ENCODE measurements at places on chromosomes 7 and 10.

- DNase-seq: no peak
These were observed 144.1 kb upstream of the FAM171A1 start for GRCh38 chr10:15515202-15515601.

- no peak for DNase-seq
These were observed 27.4 kb downstream of the MRPL32 start for GRCh38 chr7:42959549-42959948.

- no peak for DNase-seq
These were observed 75.4 kb downstream of the ANK3 start for GRCh38 chr10:60314069-60314940.

DNA sequence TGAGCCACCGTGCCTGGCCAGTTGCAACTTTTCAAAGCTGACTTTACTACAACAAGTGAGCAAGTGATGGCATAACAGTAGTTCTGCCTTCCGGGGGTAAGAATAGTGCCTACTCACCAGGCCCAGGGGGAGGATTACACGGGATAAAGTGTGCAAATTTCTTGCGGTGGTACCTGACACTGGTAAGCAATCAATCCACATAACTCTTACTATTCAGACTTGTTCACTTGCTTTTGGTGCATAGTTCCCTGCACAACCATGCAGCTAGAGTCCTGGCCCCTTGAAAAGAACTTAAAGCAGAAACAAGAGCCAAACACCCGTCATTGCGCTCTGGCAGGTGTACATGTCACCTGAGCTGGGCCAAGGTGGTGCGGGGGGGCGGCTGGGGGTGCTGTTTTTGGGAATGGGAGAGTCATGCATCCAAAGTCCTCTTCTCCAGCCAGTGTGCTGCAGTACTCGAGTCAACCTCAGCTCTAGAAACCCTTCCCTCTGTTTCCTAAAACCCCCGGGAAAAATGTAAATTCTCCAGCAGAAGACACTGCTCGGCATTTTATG lies 5.4 kb upstream of the COBL start:
- no peak for DNase-seq

DNA sequence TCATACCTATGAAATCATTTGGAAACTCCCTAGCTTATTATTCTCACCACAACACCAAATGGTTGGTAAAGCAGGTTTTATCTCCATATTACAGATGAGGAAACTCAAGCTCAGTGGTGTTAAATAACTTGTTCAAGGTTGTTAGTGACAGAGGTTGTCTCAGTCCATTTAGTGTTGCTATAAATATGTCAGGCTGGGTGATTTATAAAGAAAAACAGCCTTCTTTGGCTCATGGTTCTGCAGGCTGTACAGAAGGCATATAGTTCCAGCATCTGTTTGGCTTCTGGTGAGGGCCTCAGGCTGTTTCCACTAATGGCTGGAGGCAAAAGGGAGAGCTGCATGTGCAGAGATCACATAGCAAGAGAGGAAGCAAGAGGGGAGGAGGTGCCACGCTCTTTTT lies 96.6 kb downstream of the ZNF438 start:
- no peak for DNase-seq

- DNase-seq: no peak
These were observed 14.4 kb upstream of the PDGFA start for GRCh38 chr7:534075-534474.

DNA sequence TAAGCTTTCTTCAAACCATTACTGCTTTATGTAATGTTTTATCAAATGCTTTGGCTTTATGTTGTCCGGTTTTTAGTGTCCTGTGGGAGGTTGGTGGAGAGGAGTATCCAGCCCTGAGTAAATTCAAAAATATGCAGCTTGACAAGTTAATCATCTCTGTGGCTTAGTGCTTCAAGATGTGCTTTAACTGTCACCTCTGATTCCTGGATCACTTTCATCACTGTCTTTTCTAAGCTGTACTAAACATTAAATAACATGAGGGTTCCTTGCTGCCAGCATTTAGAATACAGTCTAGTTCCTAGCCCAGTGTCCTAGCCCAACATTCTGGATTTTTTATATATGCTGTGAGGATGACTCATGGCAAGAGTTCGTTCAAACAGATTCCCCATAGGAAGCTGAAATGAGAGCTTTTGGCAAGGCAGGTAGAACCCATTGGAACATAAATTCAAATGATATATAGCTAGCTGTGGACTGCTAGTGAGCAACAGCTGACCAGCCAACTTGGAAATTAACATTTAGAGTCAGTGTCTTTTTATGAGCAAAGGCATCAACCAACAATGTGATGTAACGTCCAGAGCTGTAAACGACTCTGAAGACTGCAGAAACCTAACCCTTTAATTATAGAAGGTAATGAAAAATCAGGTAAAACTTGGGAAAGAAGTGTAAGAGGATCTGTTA lies 80.6 kb upstream of the OIT3 start:
- no peak for DNase-seq

DNA sequence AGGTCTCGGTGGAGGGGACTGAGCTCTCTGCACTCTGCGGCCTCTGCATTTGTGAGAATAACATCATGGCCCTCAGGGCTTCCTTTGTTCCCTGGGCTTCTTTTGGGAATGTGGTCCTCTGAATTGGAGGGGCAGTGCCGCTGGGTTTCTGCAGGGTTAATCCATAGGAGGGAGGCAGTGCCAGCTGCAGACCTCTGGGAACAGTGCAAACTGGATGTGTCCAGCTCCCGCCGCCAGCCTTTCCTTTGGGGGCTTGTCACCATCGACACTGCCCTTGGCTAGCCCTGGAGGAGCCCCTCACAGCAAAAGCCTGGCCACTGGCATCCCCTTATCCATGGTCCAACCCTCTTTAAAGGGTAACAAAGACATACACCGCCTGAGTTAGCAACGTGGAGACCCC lies 174.0 kb downstream of the WDR37 start:
- no peak for DNase-seq

DNA sequence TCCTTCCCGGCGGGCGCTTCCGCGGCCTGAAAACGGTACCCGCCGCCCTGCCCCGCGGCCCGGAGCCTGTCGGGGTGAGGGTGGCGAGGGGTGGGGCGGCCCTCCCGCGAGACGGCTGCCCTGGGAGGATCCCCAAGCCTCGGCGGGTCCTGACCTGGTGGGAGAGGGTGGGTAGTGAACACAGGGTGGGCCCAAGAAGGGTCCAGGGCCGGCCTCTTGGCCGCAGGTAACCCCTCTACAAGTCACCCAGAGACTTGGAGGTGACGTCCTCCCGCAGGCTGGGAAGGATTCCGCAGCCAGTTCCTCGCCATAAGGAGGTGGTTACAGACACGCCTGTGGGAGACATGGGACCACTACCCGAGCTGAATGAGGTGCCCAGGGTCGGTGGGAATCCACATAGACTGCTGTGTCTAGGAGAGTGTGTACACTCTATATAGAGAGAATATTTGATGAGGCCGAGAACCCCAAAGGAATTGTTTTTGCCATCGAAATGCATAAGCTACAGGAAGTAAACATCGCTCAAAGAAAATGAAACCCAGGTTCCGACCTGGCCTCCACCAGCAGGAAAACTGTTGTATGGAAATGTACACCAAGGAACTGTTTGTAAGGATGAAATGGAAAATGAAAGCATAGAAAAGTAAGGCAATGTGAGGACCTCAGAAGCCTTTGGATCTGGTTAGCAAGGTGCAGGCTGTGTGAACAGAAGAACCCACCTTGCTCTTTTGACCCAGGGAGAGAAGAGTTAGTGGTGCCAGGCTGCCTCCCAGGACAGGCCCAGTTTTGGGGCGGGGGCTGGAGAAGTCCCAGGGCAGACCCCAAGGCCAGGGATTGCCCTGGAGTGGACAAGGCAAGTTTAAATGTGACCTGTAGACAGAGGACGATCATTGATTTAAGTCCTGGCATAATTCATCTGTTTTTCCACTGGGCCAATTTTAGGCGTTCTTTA lies 659 bp downstream of the OPTN start:
- DNase-seq: peak; percentile 38

DNA sequence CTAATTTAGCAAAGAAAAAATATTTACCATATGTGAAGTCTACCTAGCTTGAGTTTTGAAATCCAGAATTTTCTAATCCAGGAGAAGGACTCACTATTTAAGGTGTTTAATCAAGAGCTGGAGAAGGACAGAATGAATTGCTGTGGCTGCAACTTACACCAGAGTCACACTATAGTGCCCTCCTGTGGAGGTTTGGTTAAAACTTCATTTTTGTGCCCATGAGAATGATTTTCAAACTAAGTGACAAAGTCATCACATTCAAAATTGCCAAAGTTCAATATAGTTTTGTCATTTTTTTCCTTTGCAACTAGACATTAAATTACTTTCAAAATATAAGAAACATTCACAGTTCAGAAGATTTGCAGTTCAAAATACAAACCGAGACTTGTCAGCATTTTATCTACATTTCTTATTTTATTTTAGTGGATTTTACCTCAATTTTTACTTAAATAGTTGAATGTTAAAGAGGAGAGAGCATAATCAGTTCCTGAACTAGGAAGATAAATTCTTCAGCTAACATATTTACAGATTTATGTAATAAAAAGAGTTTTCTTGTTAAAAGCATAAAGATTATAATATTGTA lies 70.7 kb downstream of the CABCOCO1 start:
- no peak for DNase-seq

- DNase-seq: no peak
These were observed at the start of gene ADAP1 for GRCh38 chr7:954330-955238. ADAP1 (minus strand) TSS chr7:954680; CDS start chr7:954477, 203 bp downstream.

- DNase-seq: no peak
These were observed 701 bp downstream of the STK17A start for GRCh38 chr7:43583424-43584194.

GRCh38 chr10:60200012-60200681 lies 189.5 kb downstream of the ANK3 start:
- no peak for DNase-seq

DNA sequence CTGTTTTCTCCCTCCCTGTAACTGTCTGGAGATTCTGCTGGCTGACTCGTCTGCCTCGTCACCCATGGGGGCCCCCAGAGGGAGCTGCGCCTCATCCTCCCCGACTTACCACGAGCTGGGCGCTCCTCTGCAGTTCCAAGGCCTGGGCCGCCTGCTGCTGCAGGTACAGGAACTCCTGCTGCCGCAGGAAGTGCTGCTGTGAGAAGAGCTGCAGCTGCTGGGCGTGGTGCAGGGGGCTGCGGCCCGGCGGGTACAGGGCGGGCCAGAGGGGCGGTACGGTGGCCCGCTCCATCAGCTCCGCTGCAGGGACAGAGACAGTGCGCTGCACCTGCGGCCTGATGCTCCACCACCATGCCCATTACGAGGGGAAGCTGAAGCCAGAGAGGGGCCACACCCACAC lies 47.7 kb downstream of the TNRC18 start:
- no peak for DNase-seq

DNA sequence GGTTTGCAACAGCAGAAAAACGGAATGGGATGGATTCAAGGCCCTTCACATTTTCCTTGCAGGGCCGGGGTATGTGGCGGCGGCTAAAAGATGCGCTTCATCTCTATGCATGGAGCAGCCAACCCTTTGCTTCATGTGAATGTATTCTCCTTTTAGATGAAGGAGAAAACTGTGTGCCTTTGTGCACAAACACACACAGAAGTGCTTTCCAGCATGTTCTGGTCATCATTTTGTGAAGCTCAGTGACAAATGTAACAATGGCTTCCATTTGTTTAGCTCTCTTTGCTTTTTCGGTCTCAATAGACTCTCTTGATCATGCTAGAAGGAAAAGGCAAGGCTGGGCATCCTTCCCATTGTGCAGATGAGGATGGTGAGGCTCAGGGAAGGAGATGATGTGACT lies 161.7 kb upstream of the MKI67 start:
- no peak for DNase-seq

- DNase-seq: no peak
These were observed 1303.0 kb downstream of the GATA3 start for GRCh38 chr10:9357471-9357870.

- DNase-seq: no peak
These were observed 186.9 kb downstream of the AHR start for GRCh38 chr7:17485368-17485767.

- DNase-seq: no peak
These were observed 144.5 kb downstream of the RNF216 start for GRCh38 chr7:5636914-5637313.

- DNase-seq: no peak
These were observed 508.9 kb downstream of the SORCS1 start for GRCh38 chr10:106655636-106656035.

DNA sequence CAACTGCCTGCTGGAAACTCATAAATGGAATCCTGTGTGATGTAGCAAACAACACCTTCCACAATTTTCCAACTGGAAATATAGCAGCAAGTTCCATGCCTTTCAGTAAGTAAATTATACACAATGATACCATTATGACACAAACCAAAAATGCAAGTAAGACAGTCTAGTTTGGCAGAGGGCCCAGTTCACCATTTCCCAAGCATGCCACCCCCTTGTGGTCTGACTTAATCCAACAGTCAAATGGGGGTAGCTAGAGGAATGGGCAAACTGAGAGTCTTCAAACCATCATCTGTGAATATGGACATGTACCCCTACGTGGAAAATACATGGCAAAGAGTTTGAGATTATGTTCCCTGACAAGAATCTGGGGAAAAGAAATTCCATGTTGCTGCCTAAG lies 137.6 kb upstream of the VWC2 start:
- DNase-seq: no peak

- DNase-seq: no peak
These were observed 644 bp downstream of the SORBS1 start for GRCh38 chr10:95560278-95561176.

DNA sequence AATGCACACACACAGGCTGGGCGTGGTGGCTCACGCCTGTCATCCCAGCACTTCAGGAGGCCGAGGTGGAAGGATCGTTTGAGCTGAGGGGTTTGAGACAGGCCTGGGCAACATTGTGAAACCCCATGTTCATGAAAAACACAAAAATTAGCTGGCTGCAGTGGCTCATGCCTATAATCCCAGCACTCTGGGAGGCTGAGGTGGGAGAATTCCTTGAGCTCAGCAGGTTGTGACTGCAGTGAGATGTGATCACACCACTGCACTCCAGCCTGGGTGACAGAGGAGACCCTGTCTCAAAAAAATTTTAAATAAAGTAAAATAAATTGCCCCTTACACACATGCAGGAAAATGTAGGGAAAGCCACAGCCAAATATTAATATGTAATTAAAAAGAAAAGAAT lies 44.1 kb downstream of the RNF32 start:
- no peak for DNase-seq

GRCh38 chr7:140638173-140638791 lies 2.3 kb downstream of the DENND2A start:
- DNase-seq: no peak

GRCh38 chr10:13206546-13207443 lies 27.4 kb downstream of the UCMA start:
- no peak for DNase-seq

- DNase-seq: no peak
These were observed 13.0 kb downstream of the ZNF316 start for GRCh38 chr7:6650086-6650485.
